Kidney (tissue), 22 donors: ENCODE measurements at places on chromosomes 1 and 21. TPM values are rescaled to one million over a fixed set of nuclear protein-coding genes. Genes with fewer than 3 reads are reported as not detected.

DNA sequence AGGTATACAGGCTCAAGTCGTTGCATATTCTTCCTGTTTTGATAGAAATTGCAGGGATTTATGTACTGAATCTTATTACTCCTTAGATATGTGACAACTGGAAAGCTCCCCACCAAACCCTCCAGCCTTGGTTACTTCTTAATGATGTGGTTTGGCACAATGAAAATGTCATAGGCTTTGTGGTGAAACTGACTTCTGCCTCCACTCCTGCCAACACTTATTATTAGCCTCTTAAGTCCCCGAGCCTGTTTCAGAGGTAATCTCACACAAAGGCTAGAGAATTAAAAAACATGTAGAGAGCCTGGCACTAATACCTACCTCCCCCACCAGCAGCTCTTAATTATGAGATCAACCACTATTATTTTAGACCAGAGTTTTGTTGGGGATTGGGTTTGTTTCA, 4.2 kb downstream of the COX20 start:
- no peak for DNase-seq
- peaks cover 3% of the 10 kb centered on the region for H3K36me3 ChIP-seq
- peaks cover 28% of the 10 kb centered on the region for H3K4me1 ChIP-seq
- H3K4me3 ChIP-seq, result no peak overlapping the region

The LCE2C gene
- not detected for total RNA-seq

The F5 gene
- 3.8 TPM for total RNA-seq

DNA sequence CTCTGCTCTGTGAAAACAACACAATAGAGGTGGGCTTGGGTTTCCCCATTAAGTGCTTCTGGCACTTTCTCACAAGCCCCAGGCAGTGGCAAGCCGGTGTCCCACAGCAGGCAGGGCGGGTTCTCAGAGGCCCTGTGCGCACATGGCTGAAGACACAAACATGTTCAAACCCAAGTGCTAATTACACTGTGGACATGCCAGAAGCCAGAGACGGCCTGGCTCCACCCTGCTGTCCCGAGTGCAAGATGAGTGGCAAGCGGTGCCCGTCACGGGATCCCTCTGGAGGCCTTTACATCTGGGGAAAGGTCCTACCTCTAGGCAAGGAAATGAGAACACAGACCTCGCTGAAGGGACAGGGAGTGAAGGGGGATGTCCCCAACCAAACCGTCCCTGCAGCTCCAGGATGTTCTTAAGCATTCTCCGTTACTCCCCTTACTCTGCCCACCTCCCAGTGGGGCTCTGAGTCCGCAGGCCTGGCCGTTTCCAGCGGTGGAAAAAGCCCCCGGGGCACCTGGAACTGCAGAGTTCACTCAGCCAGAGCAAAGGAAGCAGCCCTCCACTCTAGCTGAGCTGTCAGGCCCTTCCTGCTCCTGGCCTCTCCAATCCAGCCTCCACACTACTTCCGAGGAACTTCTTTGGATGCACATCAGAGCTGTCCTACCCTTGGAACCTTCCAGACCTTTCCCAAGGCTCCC, 57.4 kb downstream of the SLC66A1 start:
- H3K4me3 ChIP-seq, result no peak overlapping the region
- peaks cover 2% of the 10 kb centered on the region for H3K36me3 ChIP-seq
- no peaks in the 10 kb centered on the region for H3K27me3 ChIP-seq
- no peak for DNase-seq
- no peaks in the 10 kb centered on the region for H3K4me1 ChIP-seq

DNA sequence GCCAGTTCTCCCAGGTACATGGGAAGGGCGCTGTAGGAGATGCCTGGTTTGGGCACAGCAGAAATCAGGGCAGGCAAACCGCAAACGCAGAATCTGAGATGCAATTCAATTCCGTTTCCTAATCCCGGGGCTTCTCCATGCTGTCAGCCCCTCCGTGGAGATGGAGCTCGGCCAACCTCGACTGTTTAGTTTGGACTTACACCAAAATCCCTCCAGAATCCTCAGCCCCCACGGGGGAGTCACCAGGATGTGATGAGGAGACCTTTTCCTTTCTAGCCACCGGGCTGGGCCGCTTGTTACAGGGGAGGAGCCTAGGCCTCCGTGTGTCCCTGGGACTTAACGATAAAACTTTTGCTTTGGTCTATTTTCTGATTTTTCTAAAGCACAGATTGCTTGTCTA, 7.9 kb downstream of the SLC2A7 start:
- no peak for DNase-seq
- no peaks in the 10 kb centered on the region for H3K4me1 ChIP-seq
- H3K27me3 ChIP-seq, result no peaks in the 10 kb centered on the region
- no peak overlapping the region for H3K4me3 ChIP-seq
- H3K36me3 ChIP-seq, result no peaks in the 10 kb centered on the region
- no peak overlapping the region for H3K27ac ChIP-seq

DNA sequence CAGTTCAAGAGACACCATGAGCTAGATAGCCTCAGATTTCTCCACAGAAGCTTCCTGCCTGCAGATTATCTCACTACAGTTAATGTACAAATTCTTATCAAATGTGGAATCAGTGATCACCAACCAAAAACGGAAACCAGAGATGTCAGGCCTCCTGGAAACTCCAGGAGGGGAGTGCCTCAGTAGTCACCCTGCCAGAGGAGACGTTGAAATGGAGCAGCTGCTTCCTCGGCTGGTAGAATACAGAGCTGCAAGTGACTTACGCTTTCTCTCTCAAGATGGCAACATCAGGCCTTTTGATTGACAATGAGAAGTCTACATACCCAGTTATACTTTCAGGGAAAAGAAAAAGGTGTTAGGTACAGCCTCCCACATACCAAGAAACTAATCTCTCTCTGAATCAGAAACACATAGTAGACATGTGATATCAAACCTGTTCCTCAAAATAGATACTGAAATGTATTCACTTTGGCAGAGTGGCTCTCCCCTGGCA, 52.2 kb downstream of the ACP6 start:
- no peak overlapping the region for H3K4me3 ChIP-seq
- no peak overlapping the region for H3K27ac ChIP-seq
- H3K27me3 ChIP-seq, result no peaks in the 10 kb centered on the region

DNA sequence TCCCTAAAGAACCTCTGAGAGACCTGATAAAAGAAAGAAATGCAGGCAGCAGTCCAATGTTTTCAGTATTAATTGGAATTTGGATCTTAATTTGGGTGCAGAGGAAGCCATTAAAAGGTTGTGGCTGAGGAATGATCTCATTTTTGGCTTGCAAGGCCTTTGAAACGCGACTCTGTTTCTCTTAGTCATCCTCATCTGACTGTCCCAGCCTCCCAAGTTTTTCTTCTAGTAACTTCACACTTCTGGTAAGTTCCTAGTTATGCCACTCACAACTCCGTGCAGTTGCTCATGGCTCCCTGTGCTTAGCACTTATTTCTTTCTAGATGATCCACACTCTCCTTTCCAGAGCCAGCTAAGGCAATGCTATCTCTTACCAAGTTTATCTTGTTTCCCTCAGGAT, 147.4 kb upstream of the USP24 start:
- no peak overlapping the region for H3K27ac ChIP-seq
- H3K4me1 ChIP-seq, result no peaks in the 10 kb centered on the region
- no peak for DNase-seq
- no peaks in the 10 kb centered on the region for H3K27me3 ChIP-seq

DNA sequence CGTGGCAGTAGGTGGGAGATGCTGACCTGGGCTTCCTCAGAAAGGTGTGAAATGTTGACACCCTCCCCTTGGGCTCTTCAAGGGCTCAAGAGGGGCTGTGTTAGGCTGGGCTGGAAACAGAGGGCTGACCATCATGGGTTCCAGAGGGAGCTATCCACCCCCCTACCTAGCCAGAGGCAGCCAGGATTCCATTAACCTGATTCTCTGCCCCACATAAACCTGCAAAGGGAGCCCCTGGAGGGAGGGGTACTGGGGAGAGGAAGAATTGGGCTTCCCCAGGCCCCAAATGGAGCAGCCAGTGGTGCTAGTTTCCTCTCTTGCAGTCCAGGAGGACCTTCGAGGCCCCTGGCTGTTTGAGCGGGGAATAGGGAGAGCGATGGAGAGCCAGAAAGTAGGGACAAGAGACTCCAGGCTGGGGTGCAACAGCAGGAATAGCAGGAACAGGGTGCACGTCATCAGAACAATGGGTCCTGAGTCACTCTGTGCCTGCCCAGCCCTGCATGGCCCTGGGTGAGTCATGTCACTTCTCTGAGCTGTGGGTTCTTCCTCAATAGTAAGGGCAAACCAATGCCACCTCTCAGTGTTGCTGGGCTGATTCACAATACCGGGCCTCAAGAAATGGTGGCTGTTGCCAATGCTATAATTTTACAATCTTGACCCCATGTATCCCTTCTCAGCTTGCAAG, 121.2 kb downstream of the EPHB2 start:
- H3K36me3 ChIP-seq, result no peaks in the 10 kb centered on the region
- H3K4me3 ChIP-seq, result no peak overlapping the region
- peaks cover 2% of the 10 kb centered on the region for H3K4me1 ChIP-seq
- H3K27me3 ChIP-seq, result no peaks in the 10 kb centered on the region
- no peak for DNase-seq
- no peak overlapping the region for H3K27ac ChIP-seq

DNA sequence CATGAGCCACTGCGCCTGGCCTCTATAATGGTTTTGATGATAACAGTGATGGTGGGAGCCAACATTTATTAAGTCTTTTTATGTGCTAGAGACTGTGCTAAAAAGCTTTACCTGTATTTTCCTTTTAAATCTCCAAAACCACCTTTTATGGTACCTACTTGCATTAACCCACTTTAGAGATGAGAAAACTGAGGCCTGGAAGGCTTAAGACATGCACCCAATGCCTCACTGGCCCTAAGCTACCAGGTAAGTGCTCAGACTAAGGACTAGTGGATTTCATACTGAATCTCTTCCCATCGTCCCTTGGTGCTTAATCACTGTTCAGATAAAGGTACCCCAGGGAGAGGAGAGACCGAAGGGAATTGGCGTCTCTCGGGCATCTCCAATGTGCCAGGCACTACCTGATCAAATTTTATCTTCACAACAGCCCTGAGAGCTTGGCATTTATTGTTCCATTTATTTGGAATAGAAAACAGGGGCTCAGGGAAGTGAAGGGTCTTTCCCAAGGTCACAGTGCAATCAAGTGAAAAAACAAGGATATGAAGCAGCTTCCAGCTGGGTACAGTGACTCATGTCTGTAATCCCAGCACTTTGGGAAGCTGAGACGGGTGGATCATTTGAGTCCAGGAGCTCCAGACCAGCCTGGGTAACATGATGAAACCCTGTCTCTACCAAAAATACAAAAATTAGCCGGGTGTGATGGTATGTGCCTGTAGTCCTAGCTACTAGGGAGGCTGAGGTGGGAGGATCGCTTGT, 84.2 kb downstream of the LACTBL1 start:
- DNase-seq, result no peak
- H3K4me1 ChIP-seq, result no peaks in the 10 kb centered on the region
- H3K4me3 ChIP-seq, result no peak overlapping the region
- H3K27me3 ChIP-seq, result no peaks in the 10 kb centered on the region

DNA sequence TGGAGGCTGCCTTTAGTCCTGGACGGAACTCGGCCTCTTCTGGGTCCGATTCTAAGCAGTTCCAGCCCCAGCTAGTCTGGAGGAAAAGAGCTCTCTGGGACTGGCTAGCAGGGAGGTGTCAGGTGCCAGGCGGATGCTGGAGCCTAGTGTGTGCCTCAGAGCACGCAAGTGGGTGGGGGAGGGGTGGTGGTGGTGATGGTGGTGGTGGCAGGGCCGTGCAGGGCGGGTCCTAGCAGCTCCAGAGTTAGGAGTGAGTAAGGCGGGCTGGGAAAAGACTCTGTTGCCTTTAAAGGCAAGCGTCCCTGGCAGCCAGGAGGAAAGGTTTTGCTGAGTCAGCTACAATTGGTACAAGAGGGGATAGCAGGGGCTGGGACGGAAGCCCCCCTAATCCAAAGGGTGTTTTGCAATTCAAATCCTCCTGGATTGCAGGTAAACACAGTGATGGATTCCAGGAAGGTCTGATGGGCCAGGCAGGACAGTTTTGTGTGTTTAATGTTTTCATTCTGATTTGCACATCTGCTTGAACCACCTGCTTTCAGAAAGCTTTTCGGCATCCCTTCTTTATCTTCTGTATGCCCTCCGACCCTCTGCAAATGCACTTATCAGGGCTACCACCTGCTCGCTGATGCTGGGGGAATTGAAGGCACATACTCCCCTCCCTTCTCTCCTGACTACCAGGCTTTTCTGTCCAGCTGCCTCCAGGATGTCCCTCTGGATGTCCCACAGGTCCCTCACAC, 4.1 kb upstream of the SLC2A1 start:
- H3K27ac ChIP-seq, result peak overlapping the region; percentile 57
- H3K4me3 ChIP-seq, result no peak overlapping the region
- peak; percentile 88 for DNase-seq
- H3K36me3 ChIP-seq, result no peaks in the 10 kb centered on the region
- H3K4me1 ChIP-seq, result peaks cover 13% of the 10 kb centered on the region
- no peaks in the 10 kb centered on the region for H3K27me3 ChIP-seq

DNA sequence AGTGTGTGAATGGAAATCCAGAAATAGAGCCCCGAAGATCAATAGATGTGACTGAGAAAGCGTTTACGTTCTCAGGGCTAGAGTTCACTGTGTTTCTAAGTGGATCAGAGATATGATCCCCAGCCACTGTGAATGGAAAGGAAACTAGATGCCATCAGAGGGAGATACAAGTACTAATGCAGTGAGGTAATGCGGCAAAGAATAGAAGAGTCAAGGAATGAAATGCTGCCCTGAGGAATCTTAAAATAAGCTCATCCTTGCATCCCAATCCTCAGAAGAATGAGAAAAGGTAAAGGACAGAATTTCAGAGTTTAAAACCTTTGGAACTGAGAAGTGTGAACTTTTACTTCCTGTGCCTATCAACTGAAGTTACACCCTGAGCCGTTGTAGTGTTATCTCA, 165.5 kb upstream of the ESRRG start:
- no peaks in the 10 kb centered on the region for H3K27me3 ChIP-seq
- H3K4me1 ChIP-seq, result peaks cover 5% of the 10 kb centered on the region
- no peak overlapping the region for H3K27ac ChIP-seq

GRCh38 chr21:41228006-41228370, 60.0 kb downstream of the BACE2 start:
- no peak for DNase-seq
- H3K4me1 ChIP-seq, result no peaks in the 10 kb centered on the region
- H3K36me3 ChIP-seq, result no peaks in the 10 kb centered on the region
- H3K27ac ChIP-seq, result no peak overlapping the region
- H3K4me3 ChIP-seq, result no peak overlapping the region
- H3K27me3 ChIP-seq, result no peaks in the 10 kb centered on the region

The KRTAP6-2 gene
- not detected for total RNA-seq

DNA sequence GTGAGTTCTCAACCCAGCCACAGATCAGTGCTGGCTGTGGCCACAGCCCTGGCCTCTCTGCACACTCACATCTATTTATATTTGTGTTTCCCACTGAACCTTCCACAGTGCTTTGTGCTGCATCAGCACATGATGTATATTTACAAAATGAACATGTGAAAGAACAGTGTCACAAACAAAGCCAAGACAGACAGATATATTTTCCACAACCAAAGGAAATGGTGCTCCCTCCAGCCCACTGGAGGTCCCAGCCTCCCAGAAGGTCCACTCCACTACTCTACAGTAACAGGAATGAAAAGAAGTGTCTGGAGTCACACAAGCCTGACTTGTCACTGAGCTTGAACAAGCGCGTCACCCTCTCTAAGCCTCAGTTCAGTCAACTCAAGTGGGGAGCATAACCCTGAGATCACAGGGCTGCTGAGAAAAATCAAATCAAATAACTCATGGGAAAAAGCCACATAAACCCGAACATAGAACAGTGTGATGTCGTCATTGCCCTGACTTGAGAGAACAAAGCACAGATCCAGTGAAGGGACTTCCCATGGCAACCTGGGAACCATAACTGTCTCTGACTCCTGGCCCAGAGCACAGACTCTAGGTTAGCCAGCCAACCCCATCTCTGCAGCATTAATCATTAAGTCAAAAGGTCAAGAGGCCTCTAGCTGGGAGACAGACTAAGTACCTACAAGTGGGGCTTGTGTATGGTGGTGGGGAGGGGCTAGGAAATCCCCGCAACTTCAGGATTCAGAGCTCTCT, 121.2 kb downstream of the TRABD2B start:
- H3K4me1 ChIP-seq, result peaks cover 48% of the 10 kb centered on the region
- peak; percentile 89 for DNase-seq
- peak overlapping the region; percentile 49 for H3K27ac ChIP-seq
- no peak overlapping the region for H3K4me3 ChIP-seq
- H3K36me3 ChIP-seq, result no peaks in the 10 kb centered on the region
